NCI-H1092 (cell line): ENCODE measurements at places on chromosomes 12 and 14.

GRCh38 chr14:74605531-74606223 lies 6.4 kb downstream of the LTBP2 start:
- DNase-seq: no peak

DNA sequence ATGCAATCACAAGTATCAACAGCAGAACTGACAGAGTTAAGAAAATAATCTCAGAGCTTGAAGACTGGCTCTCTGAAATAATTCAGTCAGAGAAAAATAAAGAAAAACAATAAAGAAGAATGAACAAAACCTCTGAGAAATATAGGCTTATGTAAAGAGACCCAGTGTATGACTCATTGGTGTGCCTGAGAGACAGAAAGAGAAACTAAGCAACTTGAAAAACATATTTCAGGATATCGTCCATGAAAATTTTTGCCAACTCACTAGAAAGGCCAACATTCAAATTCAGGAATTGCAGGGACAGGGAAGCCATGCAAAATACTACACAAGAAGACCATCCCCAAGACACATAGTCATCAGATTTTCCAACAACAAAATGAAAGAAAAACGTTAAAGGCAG lies 56.2 kb downstream of the APOBEC1 start:
- DNase-seq: no peak

GRCh38 chr12:66503746-66504145 lies 175.1 kb downstream of the GRIP1 start:
- no peak for DNase-seq

GRCh38 chr14:32110548-32110896 lies 33.4 kb downstream of the ARHGAP5 start:
- no peak for DNase-seq

DNA sequence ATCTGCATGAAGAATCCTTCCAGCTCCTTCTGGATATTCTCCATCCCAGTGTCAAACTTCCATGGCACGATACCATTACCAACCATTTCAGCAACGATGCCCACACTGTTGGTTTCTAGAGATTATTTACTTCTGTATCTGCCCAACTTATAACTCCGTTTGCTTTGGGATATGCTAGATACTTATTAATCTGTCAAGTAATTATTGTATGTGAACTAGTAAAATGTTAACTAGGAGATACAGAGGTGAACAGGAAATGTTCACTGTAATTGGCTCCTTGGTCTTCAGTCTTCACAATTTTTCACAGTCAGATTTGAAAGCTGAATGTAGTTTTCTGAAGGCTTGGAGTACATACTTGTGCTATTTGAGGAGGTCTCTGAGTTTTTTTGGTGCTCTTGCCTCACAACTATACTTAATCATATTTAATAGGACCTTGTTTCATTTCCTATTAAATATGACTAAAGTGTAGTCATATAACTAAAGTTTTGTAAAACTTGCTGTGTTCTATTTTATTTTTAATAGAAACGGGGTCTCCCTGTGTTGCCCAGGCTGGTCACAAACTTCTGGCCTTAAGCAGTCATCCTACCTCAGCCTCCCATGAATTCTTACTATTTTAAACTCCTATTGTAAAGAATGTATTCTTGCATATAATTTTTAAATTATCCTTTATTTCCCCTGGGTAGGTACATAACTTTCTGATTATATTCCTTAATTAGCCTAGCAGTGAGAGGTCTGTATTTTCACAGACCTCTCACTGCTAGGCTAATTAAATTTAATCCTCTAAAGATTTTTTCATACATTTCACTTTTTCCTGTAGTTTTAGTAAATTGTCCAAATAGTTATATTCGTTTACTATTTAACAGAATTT lies 79.7 kb downstream of the FGD4 start:
- no peak for DNase-seq

GRCh38 chr14:78848234-78848820 lies 678.2 kb downstream of the NRXN3 start:
- peak; percentile 6 for DNase-seq
